ENCODE measurements at places on chromosomes 3 and 15.

GRCh38 chr3:196063456-196063855 is 18.4 kb downstream of the TFRC start:
- no peak for DNase-seq

DNA sequence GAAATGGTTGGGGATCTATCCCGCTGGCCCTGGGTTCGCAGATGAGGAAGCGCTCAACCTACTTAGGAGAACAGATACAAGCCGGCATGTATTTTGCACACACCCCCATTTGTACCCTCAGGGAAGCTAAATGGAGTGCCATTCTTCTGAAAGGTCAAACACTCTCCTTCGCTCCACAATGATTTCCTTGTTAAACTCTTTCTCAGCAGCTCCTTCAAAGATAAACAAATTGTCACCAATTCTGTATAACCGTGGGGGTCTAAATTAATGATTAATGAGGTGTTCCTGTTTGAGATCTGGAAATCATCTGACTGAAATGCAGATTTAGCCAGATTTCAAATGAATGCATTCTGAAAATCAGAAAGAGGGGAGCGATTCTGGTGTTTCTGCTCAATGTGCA is 124.0 kb downstream of the MEGF11 start:
- DNase-seq = no peak

DNA sequence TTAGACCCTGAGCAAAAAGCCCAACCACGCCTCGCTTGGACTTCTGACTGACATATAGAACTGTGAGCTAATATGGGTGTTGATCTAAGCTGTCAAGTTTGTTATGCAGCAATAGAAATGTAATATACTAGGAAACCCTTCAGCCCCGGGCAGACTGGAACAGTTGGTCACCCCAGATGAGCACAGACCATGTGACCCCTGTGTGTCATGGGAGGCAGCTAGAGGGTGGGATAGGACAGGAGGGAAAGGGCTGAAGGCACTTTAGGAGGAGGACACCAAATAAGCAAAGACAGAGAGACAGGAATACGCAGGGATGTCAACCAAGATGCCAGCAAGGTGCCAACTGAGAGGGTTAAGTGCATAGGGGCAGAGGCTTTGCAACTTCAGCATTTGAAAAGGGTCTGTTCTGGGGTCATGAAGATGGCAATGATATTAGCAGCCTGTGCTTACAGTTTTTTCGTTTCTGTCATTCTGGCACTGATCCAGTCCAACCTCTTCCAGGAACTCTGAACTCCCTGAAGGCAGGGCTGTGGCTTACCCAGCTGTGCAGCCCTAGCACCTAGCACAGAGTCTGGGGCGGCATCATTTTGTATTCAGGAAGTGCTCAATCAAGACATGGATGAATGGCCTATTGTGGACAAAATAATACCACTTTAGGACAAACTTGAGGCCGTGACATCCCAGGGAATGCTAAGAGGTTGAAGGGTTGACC is 51.4 kb downstream of the HES1 start:
- no peak for DNase-seq

GRCh38 chr15:87522997-87523396 is 733.5 kb downstream of the NTRK3 start:
- peak; percentile 27 for DNase-seq

- no peak for DNase-seq
These were observed 53.8 kb upstream of the SENP5 start for GRCh38 chr3:196813903-196814302.

DNA sequence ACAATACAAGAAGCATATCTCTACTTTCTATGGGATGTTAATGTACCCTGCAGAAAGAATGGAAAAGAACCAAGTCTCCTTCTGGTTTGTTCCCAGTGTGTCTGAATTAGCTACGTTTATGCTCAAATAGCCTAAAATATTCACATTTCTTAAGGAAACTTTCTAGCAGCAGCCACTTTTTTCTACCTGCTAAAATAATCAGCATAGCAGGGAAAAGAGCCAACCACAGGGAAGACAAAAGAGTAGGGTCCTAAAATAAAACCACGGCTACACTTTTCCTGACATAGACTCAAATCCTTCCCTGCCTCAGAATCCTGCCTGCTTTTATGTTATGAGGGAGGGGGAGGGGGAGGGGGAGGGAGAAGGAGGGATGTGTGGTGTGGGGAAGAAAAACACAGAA is 136.7 kb downstream of the GBE1 start:
- no peak for DNase-seq

DNA sequence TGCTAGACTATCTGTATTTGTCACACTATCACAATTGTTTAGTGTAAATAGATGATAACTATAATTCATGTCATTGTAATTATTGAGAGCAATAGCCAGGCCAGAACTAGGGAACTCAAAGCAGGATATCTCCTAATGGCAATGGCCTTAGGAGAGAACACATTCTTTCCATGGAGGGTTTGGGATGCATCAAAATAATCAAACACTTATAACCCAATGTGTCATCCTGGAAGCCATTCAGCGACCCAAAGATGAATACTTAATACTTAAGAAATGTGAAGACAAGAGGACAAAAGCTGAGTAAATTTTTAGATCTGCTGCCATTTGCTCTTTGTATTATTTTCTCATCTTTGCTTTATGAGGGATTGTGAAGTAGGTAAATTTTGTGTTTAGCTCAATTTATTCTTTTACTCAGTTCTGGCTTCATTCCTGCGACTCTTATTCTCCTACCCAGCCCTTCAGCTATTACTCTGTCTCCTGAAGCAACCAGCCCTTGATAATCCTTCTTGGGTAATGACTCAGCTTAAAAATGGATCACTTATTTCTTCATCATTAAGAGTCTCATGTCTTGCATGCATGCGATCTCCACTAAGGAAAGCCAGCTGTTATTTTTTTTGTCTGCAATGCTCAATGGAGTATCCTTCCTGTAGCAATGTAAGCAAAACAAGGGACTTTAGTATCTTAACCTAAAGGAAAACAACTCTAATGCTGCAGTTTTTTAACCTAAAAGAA is 2.0 kb downstream of the OR4F15 start:
- peak; percentile 13 for DNase-seq

DNA sequence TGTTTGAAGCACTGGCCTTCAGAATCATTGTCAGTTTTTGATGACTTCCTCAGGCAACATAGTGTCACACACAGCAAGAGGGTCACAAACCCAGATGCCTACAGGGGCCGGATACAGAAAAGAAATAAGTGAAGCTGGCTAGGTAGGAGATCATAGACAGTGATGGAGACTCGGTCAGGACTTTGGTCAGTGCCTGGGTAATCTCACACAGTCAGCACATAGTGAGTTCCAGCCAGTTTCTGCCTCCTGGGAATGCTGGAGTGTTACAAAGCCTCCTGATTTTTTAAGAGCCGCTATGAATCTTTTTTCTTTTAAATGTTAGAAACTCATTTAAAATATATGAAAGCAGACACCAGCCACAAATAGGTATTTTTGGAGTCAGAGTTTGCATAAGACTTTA is 399.1 kb downstream of the IL5RA start:
- no peak for DNase-seq

GRCh38 chr15:75620841-75621391 is 4.6 kb downstream of the SNUPN start:
- peak; percentile 93 for DNase-seq

DNA sequence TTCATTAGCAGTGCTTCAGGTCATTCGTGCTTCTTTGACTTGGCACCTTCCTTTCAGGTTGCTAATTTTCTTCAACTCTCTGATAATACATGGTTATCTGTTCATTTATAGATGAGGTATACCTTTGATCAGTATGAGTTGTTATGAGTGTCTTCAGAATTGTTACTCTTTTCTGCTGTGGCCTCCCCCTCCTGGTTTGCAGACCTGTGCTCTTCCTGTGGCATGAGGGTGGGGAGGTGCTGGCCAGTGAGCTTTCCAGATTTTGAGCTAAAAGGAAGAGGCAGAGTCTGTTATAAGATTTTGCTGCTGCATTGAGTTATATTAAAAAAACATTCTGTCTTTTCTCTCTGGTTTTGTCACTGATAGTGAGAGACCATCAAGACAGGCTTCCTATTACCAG is 30.8 kb upstream of the GOLGA6L9 start:
- no peak for DNase-seq

DNA sequence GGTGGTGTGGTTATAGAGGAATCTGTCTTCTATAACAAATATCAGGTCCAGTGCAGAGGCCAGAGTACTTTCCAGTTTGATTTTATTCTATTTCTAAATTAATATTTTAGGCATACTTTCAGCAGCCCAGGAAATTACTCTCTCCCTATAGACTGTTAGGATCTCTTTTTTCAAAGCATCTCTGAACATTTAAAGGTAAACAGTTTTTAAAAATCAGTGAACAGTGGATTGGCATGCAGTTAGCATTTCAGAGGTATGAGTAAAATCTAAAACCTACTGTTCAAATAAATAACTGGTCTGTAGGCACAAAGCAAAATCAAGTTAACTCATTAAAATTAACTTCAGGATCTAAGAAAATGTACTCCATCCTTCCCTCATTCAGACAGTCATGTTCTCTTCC is 3.0 kb downstream of the ZBED2 start:
- DNase-seq = no peak

- no peak for DNase-seq
These were observed 469 bp downstream of the MAP6D1 start for GRCh38 chr3:183824761-183825455.

- peak; percentile 80 for DNase-seq
These were observed 204.9 kb downstream of the TIGIT start for GRCh38 chr3:114498539-114499370.

DNA sequence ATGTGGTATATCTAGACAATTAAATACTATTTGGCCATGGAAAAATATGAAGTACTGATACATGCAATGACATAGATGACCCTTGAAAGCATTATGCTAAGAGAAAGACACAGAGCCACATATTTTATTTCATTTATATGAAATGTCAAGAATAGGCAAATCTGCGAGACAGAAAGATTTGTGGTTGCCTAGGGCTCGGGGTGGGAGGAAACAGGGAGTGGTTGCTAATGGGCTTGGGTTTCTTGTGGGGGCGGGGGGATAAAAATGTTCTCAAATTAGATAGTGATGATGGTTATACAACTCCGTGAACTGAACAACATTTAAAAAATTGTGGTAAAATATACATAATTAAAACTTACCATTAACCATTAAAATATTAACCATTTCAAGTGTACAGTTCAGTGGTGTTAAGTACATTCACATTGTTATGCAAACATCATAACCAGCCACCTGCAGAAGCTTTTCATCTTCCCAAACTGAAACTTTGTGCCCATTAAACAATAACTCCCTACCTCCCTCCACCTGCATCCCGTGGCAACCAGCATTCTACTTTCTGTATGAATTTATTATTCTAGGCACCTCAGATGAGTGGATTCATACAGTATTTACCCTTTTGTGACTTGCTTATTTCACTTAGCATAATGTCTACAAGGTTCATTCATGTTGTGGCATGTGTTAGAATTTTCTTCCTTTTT is 24.3 kb upstream of the ANP32A start:
- no peak for DNase-seq

DNA sequence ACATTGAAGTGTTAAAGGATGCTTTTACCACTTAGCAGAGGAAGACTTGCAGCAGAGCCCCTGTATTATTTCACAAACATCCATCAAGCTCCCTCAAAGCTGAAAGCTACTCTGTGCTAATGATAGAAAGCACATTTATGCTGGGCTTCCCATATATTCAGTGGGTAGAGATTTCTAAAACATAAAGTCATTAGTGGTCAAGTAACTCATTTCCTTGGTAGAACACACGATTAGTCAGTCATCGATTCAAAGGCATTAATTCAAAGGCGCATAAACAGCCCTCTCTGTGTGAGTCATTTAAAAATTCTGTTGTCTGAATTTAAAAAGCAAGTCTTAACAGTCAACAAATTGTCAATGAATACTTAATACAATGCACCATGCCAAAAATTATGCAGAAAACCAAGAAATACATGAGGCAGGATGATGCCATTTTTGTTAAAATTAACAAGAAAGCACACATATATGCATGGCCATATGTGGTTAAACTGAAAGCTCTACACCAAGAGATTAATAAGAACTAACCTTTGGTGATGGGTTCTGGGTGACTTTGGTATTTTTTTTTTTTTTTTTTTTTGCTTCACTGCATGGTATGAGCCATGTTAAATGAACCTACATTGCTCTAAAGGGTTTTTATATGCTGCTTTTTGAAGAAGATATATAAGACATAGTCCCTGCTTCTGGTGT is 61.7 kb downstream of the LDHAL6B start:
- DNase-seq = peak; percentile 35

- no peak for DNase-seq
These were observed 20.9 kb downstream of the RAB5A start for GRCh38 chr3:19967812-19968211.

GRCh38 chr3:69080233-69080920 is at the start of gene UBA3:
UBA3 (minus strand) TSS chr3:69080365; CDS start chr3:69080353, 12 bp downstream.
- peak; percentile 87 for DNase-seq

GRCh38 chr3:189144645-189145044 is 27.1 kb upstream of the TPRG1 start:
- peak; percentile 11 for DNase-seq

DNA sequence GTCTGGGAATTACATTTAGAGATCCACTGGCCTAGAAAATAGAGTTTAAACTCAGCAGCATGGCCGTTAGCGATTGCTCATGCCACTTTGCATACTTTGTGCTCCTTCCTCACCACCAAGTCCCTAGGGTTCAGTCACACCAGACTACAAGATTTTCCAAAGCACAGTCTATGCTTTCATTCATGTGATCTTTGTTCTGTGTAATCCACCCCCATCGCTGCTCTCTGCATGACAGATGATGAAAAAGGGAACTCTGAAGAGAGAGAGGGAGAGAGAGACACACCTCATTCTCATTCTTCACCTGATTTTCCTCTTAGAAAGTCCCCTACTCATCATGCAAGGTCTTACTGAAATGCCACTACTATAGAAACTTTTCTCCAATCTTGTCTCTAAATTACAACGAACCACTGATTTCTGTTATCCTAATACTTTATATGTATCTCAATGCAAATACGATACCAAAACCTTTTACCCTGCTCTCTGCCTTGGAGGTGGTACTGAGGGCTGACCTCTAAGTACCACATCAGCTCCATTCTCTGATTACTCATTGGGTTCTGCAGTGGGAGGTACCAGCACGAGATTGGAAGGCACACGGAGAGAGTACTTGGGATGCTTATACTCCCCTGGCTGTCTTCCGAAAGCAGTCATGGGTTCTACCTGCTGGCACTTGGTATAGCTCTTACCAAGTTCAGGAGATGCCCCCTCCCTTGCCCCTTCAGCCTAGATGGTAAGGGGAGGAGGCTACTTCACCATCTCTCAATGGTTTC is 1.1 kb upstream of the PARP15 start:
- DNase-seq = peak; percentile 42

- no peak for DNase-seq
These were observed 202.8 kb downstream of the PLCL2 start for GRCh38 chr3:17087509-17087908.

GRCh38 chr3:194168994-194169393 is 33.0 kb downstream of the HES1 start:
- no peak for DNase-seq

DNA sequence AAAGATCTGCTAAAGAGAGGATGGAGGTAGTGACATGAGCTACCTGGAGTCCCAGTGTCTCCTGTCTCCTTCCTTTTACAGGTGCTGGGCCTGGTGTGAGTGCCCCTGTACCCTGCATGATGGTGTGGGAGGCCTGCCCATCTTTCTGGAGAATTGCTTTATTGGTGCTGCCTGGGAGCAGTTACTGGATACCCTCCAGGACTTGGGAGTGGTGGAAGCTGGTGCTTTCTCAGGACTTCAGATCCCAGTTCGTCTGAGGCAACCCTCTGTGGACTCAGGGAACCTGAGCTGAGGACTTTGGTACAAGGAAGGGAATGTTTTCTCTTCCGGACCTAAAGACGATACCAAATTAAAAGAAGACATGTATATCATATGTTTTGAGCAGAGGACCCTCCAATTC is 18.3 kb upstream of the NUDT16 start:
- DNase-seq = no peak

GRCh38 chr3:188239035-188239434 is 85.1 kb downstream of the LPP start:
- no peak for DNase-seq

All from fibroblast of skin of scalp (primary cell).